ENCODE measurements at places on chromosomes 2 and 18.
A peak's percentile ranks its signal among the peaks of the same experiment; 100 is the strongest.

DNA sequence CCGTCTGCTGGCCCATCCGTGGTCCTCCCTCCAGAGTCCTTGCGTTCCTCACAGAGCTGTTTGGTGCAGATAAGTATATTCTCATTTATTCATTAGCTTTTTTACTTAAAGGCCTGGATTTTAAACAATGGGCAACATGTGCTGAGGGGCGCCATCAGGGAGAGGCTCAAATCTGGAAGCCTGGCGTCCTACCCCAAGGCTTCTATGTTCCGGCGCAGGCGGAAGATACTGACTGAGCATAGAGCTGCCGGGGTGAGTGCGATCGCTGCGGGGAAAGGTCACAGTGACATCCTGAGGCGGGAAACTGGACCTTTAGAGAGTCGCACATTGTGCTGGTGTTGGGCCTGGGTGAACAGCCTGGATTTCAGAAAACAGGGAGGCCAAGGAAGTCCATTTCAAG lies 130.6 kb upstream of the PXDN start:
- no peak for DNase-seq

DNA sequence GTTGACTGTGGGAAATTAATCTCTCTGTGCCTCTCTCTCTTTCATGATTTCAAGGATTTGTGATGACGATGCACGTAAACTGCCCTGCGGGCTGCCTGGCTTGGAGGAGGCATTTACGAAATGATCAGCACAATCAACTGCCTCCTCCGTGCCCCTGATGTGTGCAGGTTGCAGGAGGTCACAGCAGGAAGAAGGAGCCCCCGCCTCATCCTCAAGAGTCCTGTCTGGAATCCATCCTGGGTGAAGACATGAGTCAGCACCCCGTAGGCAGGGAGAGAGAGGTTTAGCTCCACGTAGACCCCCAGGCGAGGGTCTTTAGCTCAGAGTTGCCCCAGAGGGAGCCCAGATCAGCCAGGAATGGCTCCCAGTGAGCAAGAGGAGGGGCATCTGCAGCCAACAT lies 17.1 kb upstream of the TEX51 start:
- no peak for DNase-seq

- DNase-seq = no peak
Observed at GRCh38 chr18:44741511-44741910, 60.8 kb downstream of the SETBP1 start.

- no peak for DNase-seq
Observed at GRCh38 chr2:52475590-52475989, 1292.0 kb upstream of the CHAC2 start.

DNA sequence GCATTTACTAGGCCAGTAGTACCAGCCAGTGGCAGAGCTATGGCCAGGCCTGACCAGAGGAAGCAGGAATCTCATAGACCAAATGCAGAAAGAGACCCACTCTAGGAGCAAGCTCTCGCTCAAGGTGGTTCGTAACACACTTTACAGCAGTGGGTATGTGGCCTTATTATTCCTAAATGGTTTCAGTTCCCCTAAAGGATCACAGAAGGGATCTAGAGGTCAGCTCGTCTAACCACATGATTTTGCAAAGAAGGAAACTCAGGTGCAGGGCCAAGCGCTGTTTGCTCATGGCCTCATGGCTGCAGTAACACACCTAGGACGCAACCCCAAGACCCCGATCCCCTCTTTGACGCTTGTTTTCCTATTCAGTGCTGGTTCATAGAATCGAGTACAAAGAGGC lies 65.5 kb upstream of the ATG16L1 start:
- peak; percentile 34 for DNase-seq

GRCh38 chr2:68428126-68428525 lies 39.0 kb downstream of the FBXO48 start:
- DNase-seq = peak; percentile 49

GRCh38 chr18:74856928-74857327 lies 259.3 kb downstream of the ZNF407 start:
- no peak for DNase-seq

- no peak for DNase-seq
Observed at GRCh38 chr2:197209246-197209645, 101.3 kb downstream of the ANKRD44 start.

DNA sequence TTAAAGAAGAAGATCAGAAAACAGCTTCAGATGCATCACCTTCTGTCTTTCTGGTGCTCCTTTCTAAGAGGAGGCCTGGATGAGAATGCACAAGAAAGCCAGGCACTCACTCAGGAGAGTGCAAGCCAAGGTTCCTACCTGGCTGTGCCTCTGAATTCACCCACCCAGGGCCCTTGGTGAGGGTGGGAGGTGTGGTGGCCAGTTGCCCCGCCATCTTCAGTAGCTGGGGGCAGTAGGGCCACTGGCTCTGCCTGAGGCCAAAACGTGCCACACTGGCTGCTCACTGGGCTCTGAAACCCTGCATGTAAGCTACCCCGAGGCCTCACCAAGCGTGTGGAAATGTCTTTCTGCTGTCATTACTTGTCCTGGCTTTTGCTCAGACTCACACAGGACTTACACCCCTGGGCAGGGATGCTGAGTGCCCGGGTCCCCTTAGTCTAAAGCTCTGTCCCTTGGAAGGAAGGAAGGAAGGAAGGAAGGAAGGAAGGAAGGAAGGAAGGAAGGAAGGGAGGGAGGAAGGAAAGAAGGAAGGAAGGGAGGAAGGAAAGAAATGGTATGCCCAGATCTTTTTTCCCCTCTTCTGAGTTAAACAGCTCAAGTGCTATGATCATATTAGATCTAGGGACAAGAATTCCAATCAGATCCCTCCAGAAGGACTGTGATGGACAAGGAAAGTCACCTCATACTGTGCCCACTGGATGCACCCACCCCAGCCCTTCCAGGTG lies 8.5 kb upstream of the LBH start:
- no peak for DNase-seq

GRCh38 chr18:48803951-48804855 lies 146.6 kb downstream of the SMAD7 start:
- no peak for DNase-seq

DNA sequence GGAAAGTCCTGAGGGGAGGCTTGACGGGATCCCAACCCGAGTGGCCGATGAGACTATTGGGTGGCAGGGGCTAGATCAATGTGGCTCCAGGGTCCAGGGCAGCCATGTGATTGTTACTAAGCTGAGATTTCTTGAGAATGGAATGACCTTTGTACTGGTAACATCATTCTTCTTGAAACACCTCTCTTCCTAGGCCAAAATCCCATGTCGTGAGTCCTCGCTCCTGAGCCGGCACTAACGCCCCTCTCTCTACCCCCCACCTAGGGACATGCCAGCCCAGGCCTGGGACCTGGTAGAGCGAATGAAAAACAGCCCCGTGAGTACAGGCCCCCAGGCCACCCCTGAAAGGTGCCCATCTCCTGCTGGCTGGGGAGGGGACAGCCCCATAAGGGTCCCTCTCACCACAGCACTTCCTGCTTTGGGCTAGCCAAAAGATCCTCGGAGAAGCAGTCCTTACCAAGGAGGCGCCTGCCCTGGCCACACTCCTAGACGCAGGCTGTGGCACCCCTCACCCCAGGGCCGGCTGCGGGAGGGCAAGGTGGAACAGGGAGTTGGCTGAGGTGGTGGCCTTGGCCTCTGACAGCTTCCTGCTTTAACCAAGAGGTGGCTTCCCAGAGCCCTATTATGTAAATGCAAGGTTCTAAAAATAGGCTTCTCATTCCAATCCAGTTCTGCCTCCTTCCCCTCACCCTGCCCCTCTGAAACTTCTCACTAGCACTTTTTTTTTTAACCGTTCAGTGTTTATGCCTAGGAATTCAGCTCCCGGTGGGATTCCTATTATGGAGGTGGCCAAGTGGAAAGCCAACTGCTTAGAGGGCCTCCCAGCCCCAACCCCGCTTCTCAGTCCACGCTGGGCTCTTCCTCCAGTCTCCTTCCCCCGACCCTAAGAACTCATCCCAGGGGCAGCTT lies 126.6 kb upstream of the PPP1CB start:
- DNase-seq = no peak

GRCh38 chr2:46119453-46119852 lies 177.8 kb upstream of the EPAS1 start:
- no peak for DNase-seq

DNA sequence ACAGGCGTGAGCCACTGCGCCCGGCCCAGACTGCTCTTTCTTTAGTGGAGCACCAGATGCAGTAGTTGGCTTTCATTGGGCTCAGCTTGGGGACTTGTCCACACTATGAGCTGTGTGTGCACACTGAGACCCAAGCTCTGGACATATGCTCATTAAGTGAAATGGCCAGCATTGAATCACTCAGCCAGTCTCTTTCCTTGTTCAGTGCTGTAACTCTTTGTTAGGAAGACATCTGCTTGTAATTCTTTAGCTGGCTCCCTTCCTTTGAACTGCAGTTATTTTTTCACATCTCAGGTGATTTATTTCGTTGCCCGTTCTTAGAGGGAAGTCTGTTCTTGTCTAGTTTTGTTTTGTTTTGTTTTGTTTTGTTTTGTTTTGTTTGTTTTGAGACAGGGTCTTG lies 70.5 kb downstream of the CAB39 start:
- DNase-seq = no peak

GRCh38 chr2:179181002-179181401 lies 83.6 kb downstream of the SESTD1 start:
- DNase-seq = no peak

- DNase-seq = peak; percentile 79
Observed at GRCh38 chr18:79951545-79952455, at the start of gene SLC66A2. Gene SLC66A2, minus strand, starts transcription at chr18:79951653. Its CDS starts 727 bp downstream, at chr18:79950926.

DNA sequence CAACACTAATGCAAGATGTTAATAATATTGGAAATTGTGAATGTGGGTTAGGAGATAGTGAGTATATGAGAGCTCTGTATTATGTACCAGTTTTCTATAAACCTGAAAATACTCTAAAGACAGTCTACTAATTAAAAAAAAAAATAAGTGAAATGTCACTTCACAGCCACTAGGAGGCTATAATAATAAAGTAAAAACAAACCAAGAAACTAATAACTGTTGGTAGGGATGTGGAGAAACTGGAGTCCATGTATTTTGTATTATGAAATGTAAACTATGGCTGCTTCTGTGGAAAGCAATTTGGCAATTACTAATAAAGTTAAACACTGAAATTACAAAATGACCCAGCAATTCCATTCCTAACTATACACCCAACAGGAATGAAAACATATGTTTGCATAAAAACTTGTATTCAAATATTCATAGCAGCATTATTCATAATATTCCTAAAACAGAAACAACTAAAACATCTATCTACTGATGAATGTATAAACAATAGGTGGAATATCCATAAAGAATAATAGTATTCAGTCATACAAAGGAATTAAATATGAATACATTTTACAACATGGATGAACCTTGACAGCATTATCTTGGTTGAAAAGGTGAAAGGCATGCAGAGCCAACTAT lies 36.2 kb downstream of the CCDC178 start:
- DNase-seq = peak; percentile 4

DNA sequence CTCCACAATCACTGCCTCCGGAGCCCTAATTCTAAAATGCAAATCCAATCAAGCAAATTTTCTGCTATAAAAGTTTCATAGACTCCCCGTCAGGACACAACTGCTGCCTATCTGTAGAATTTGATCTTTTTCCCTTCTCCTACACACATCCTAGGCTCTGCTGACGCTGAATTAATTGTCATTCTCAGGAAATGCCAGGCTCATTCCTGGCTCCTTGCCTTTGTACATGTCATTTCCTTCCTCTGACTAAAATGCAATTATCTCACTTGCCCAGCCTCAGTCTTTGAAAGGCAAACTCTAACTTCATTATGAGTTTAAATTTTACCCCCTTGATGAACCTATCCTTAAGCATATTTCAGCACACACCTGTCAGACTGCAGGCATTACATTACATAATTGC lies 844.9 kb upstream of the CRIM1 start:
- no peak for DNase-seq

DNA sequence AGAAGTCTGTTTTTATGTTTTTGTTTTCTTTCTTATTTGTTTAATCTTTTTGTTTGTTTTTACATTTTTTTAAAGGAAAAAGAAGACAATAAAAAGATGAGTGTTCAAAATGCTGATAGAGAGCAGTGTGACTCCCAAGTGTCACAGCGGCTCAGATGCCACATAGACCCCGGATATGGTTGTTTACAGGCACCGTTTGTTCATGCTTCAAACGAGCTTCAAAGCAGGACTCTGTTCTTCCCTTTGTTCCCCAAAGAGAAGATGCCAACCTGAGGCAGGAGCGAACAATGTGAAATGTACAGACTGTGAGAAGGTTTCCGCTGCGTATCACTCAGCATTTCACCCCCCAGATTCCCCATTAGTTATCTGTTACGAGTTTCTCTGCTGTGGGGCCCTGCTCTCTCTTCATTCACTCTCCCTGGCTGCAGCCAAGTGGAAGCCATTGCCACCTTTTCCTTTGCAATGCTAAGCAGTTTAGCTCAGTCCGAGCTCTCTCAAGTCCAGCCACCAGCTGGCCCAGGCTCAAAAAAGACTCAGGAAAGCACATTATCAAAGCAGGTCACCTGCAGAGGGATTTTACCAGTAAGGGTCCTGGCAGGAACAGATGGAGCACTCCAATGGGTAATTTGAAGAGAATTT lies 36.4 kb upstream of the PHLPP1 start:
- no peak for DNase-seq
